Naive B cell (primary cell): ENCODE measurements at places on chromosomes 7 and 10. TPM values are rescaled to one million over a fixed set of nuclear protein-coding genes. Genes with fewer than 3 reads are reported as not detected.

MAGI2 gene
- 0.04 TPM for polyA plus RNA-seq

- no peak for DNase-seq
- H3K4me1 ChIP-seq = no peaks in the 10 kb centered on the region
- H3K27ac ChIP-seq = no peak overlapping the region
- no peak overlapping the region for H3K4me3 ChIP-seq
- H3K27me3 ChIP-seq = no peaks in the 10 kb centered on the region
- no peaks in the 10 kb centered on the region for H3K36me3 ChIP-seq
Observed at GRCh38 chr10:116156819-116157218, 116.2 kb downstream of the GFRA1 start.

DNA sequence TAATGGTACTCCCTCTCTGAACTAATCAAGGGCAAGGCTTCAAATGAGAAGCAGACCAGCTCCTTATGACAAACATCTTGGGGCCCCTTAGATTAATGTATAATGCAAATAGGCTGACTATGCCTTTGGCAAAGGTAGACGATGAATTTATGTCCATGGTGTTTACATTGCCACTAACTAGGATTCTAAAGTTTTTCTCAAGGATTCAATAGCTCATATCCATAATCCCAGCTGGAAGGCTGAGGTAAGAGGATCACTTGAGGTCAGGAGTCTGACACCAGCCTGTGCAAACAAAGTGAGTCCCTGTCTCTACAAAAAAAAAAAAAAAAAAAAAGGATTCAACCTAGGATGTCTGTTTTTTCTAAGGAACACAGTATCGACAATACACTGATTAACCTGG, 96.5 kb downstream of the ORC5 start:
- no peaks in the 10 kb centered on the region for H3K4me1 ChIP-seq
- no peak for DNase-seq
- H3K27ac ChIP-seq = no peak overlapping the region
- H3K4me3 ChIP-seq = no peak overlapping the region

DNA sequence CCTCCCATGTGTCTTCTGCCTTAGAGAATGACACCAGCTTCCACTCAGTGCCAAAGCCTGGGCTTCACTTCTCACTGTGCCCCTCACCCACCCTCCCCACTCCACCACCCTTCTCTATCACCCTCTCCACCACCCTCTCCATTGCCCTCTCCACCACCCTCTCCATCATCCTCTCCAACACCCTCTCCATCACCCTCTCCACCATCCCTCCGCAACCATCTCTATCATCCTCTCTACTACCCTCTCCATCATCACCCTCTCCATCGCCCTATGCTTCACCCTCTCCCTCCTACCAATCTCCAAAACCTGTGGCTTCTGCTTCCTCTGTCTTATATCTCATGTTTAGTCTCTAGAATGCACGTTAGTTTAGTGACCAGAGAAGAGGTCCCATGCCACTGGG, 91.0 kb upstream of the TMEM72 start:
- H3K36me3 ChIP-seq = no peaks in the 10 kb centered on the region
- H3K27ac ChIP-seq = no peak overlapping the region

- no peaks in the 10 kb centered on the region for H3K27me3 ChIP-seq
- H3K4me1 ChIP-seq = peaks cover 45% of the 10 kb centered on the region
- H3K27ac ChIP-seq = no peak overlapping the region
Observed at GRCh38 chr7:35854311-35854710, 53.5 kb downstream of the SEPTIN7 start.

DNA sequence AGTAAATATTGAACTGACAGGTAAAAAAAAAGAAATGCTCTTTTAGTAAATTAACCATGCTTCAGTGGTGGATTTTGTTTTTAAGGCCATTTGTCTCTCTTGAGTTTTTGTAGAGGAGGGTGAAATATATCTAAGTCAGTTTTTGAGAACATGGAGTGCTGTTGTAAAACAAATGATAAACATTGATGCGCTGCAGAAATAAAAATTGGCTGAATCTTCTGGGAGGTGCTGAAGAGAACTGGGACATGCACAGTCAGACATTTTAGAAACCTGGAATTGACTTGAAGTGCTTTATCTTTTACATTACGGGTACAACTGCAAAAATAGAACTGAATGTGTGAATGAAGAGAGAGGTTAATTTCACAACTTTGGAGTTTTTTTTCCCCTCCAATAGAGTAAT, 203.0 kb upstream of the HDAC9 start:
- peaks cover 3% of the 10 kb centered on the region for H3K36me3 ChIP-seq
- H3K27me3 ChIP-seq = no peaks in the 10 kb centered on the region
- H3K4me3 ChIP-seq = peak overlapping the region; percentile 81
- peak overlapping the region; percentile 89 for H3K27ac ChIP-seq

PVRIG gene
- 42.4 TPM for polyA plus RNA-seq

DOCK4 gene
- polyA plus RNA-seq = 0.55 TPM

DNA sequence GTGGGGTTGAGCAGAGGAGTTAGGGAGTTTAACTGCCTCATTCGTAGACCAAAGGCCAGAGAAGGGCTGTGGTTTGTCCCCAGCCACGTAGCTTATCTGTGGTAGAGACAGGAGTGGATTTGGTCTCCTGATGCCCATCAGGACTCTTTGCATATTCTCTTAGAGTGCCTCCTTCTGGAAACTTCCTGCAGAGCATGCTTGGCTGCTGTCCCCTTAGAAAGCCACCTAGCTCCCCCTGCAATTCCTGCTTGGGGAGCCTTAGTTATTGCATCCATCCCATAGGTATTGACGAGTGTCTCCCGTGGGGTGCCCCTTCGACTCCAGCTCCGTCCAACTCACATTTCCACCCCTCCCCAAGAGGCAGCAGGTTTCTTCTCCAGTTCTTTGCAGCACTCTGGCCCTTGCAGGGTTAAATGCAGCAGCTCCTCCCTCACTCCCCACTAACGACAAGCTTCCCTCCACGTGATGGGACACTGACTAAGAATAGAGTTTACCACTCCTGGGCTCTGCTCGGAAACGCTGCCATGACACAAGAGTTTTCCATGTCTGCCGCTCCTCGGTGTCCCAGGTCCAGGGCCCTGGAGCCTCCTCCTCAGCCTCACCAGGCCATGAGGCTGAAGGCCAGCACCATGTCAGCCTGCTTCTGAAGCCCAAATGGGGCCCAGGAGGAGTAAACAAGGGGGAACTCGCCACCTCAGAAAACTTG, 147.8 kb upstream of the UNC5B start:
- no peaks in the 10 kb centered on the region for H3K36me3 ChIP-seq
- H3K27me3 ChIP-seq = no peaks in the 10 kb centered on the region
- no peak for DNase-seq
- H3K4me1 ChIP-seq = no peaks in the 10 kb centered on the region
- H3K4me3 ChIP-seq = no peak overlapping the region
- no peak overlapping the region for H3K27ac ChIP-seq

DNA sequence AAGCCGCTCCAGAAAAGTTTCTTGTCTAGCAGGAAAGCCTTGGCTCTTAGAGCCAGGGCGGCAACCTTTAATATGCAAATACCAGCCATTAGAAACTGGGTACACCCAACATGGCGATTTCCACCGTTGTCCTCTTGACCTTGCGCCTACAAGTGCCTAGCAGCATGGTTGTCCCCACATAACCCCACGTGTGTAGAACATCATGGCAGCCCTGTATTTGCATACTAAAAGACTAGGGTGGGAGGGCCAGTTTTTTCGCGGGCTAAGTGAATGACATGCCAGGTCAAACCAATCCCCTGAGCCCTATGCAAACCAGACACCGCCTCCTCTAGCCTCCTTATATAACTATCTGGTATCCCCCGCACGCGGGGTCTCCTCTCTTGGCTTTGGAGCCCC, 58.4 kb upstream of the FZD8 start:
- no peak overlapping the region for H3K4me3 ChIP-seq
- no peaks in the 10 kb centered on the region for H3K4me1 ChIP-seq
- no peaks in the 10 kb centered on the region for H3K36me3 ChIP-seq
- no peak for DNase-seq

GRCh38 chr10:72567421-72567820, 58.5 kb downstream of the MICU1 start:
- peaks cover 25% of the 10 kb centered on the region for H3K4me1 ChIP-seq
- no peak overlapping the region for H3K4me3 ChIP-seq
- no peaks in the 10 kb centered on the region for H3K27me3 ChIP-seq
- DNase-seq = no peak
- no peak overlapping the region for H3K27ac ChIP-seq

GRCh38 chr10:90813594-90814365, 44.1 kb downstream of the HTR7 start:
- H3K27me3 ChIP-seq = peaks cover 2% of the 10 kb centered on the region
- no peak overlapping the region for H3K4me3 ChIP-seq
- no peak overlapping the region for H3K27ac ChIP-seq
- H3K4me1 ChIP-seq = no peaks in the 10 kb centered on the region
- H3K36me3 ChIP-seq = no peaks in the 10 kb centered on the region

GRCh38 chr10:44294726-44295412, 90.0 kb downstream of the CXCL12 start:
- H3K27me3 ChIP-seq = peaks cover 17% of the 10 kb centered on the region
- DNase-seq = no peak
- no peak overlapping the region for H3K27ac ChIP-seq

DNA sequence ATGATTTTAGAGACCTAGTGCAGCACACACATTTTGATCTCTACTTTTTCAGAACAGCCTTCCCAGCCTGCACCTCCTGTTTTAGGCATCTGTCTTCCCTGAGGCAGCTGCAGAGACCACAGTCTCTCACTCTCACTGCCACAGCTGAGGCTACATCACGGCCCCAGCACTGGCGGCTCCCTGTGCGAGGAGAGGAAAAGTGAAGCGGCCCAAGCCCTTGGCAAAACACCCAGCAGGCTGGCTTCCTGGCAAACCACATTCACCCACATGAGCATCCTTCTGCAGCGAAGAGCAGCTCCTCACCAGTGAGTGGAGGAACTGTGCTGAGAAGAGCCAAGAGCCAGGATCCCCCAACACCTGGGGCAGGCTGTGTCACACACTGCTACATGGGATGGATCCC, 14.0 kb downstream of the HUS1 start:
- H3K4me3 ChIP-seq = no peak overlapping the region
- peaks cover 57% of the 10 kb centered on the region for H3K36me3 ChIP-seq
- H3K27me3 ChIP-seq = no peaks in the 10 kb centered on the region
- peaks cover 22% of the 10 kb centered on the region for H3K4me1 ChIP-seq

- no peak overlapping the region for H3K27ac ChIP-seq
- no peak for DNase-seq
Observed at GRCh38 chr7:46999866-47000265, 582.0 kb downstream of the TNS3 start.

GRCh38 chr7:5450549-5451327, 27.1 kb upstream of the TNRC18 start:
- no peaks in the 10 kb centered on the region for H3K36me3 ChIP-seq
- peaks cover 6% of the 10 kb centered on the region for H3K4me1 ChIP-seq
- H3K27me3 ChIP-seq = peaks cover 11% of the 10 kb centered on the region
- DNase-seq = no peak
- H3K27ac ChIP-seq = no peak overlapping the region

FAM24B gene
- 8.3 TPM for polyA plus RNA-seq

DNA sequence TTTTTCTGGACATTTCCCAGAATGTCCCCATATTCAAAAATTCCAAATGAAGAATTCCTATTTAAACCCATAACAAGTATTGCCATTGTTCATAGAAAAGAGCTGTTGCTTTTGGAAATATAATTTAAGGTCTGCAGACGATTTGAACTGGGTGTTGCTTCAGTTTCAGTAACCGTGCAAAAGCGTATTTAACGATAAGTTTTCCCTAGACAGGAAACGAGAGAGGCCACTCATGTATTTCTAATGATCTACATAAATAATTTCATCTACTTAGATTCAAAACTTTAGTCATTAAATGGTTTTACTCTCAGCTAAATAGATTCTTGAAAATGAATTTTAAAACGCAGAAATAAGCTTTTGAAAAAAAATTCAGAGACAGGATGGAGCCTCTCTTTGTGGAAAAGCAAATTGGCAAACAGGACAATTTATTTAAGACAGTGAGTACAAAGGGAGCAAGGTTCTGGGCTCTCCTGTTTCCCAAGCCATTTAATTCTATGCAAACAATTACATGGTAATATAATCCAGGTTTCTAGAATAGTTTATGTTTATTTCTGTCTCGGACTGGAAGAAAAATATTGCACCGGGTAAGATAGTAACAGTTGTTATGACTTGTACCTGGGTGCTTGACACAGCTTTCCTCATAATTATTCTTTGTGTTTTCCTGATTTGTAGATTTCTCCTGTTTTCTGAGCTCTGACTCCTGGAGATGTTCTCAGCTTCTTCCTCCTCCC, 263.0 kb downstream of the BAMBI start:
- DNase-seq = no peak
- no peaks in the 10 kb centered on the region for H3K27me3 ChIP-seq
- H3K4me3 ChIP-seq = no peak overlapping the region
- H3K27ac ChIP-seq = no peak overlapping the region
- no peaks in the 10 kb centered on the region for H3K4me1 ChIP-seq
- no peaks in the 10 kb centered on the region for H3K36me3 ChIP-seq

ANXA8L1 gene
- polyA plus RNA-seq = not detected

DNA sequence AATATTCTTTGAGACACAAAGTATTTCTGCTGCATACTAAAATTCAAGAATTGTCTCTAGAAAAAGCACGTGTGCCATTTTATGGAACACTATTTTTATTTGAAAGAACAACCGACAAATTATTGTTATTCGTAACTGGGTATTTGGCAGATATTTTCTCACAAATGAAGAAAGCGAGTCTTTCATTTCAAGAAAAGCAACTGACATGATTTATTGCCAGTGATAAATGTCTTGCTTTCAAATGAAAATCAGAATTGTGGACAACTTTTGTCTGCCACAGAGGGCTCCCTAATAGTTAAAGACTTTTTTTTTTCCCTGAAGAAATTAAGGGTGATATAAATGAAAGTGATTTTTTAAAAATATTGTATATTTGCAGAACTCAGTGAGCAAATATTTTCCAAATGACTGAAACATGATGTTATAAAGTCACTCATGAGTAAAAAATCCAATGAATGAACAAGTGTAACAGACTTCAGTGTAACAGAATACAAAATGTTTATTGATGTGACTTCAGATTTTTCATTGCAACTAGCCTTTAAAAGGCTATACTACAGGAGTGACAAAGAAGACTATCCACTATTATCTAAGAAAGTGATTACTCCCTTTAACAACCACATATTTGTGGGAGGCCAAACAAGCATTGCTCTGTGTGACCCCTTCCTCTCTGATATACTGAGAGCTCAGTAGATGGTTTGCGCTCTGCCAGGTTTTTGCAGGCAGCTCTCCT, 49.0 kb upstream of the SEMA3E start:
- H3K4me1 ChIP-seq = no peaks in the 10 kb centered on the region
- no peaks in the 10 kb centered on the region for H3K27me3 ChIP-seq
- no peak overlapping the region for H3K27ac ChIP-seq
- H3K36me3 ChIP-seq = no peaks in the 10 kb centered on the region
- no peak overlapping the region for H3K4me3 ChIP-seq
- no peak for DNase-seq

C10orf90 gene
- polyA plus RNA-seq = not detected

- H3K36me3 ChIP-seq = no peaks in the 10 kb centered on the region
- H3K4me1 ChIP-seq = no peaks in the 10 kb centered on the region
- peaks cover 13% of the 10 kb centered on the region for H3K27me3 ChIP-seq
- H3K27ac ChIP-seq = no peak overlapping the region
- DNase-seq = peak; percentile 12
Observed at GRCh38 chr10:31083765-31084184, 52.1 kb upstream of the ZNF438 start.

ST8SIA6 gene
- not detected for polyA plus RNA-seq
